Activated T-cell treated with anti-CD3 and anti-CD28 coated beads, Interleukin-2, amount 50 U/mL, for 24 hours (primary cell): ENCODE measurements at places on chromosomes 4 and X.

- no peak for DNase-seq
Observed at GRCh38 chrX:72003811-72004750, 93.4 kb downstream of the NHSL2 start.

DNA sequence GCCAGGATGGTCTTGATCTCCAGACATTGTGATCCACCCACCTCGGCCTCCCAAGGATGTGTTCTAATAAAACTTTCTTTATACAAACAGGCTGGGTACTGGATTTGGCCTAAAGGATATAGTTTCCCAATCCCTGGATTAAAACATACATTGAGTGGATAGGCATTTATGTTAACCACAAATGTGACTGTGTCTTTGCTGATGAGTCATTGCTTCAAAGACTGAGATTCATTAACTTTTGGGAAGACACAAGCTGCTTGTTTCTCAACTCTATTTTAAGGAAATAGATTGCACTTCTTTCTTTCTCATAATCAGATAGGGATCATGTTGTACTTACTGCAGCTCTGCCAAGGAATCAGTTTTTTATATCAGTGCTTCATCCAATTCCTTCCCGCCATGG is 131.3 kb upstream of the AGA start:
- no peak for DNase-seq

- DNase-seq, result no peak
Observed at GRCh38 chrX:8914681-8915080, 113.5 kb upstream of the FAM9A start.

DNA sequence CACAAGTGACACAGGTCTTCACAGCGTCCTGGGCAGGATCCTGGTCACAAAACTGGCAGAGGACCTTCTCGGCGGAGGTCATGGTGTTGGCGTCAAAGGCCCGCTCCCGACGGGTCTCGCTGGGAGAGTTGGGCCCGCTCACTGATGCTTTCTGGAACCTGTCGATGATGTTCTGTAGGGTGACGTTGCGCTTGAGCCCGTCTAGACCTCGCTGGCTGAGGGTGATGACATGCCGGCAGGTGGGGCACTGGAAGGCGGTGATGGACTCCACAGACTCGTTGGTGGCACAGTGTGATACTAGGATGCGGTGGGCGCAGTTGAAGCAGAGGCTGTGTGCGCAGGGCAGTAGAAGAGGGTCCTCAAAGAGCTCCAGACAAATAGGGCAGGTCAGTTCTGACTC is 53.2 kb downstream of the MID1 start:
- no peak for DNase-seq

- DNase-seq, result no peak
Observed at GRCh38 chr4:169583563-169583962, 28.8 kb downstream of the NEK1 start.

DNA sequence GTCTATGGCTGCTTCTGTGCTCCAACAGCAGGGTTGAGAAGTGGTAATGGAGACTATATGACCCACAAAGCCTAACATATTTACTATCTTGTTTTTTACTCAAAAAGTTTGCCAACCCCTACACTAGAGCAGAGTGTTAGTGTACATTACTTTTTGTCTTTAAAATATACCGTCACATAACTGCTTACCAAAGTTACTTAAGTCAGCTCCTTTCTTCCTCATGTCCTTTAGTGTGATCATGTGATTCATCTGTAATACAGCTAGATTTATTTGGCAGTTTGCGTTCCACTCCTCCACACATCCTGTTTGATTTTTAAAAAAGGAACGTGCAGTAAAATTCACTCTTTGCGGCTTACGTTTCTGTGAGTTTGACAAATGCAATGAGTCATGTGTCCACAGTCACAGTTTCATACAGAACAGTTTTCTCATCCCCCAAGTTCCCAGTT is 162.4 kb upstream of the GPRIN3 start:
- no peak for DNase-seq

DNA sequence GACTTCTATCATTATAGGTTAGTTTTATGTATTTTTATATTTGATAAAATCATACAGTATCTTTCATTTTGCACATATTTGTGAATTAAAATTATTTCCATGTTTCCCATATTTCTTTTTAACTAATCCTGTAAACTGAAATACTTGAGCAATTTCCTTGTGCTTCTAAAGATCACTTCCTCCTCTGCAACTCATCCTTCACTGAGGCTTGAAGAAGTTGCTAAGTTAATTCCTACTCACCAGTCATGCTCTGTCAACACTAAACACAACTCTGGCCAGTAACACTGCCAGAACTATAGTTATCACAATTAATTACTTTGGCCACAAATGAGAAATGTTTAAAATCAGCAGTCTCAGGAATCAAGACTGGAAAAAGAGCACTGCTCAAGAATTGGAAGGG is 6.7 kb downstream of the SPATA4 start:
- DNase-seq, result no peak

GRCh38 chrX:19911784-19912183 is 24.4 kb upstream of the SH3KBP1 start:
- DNase-seq, result no peak

DNA sequence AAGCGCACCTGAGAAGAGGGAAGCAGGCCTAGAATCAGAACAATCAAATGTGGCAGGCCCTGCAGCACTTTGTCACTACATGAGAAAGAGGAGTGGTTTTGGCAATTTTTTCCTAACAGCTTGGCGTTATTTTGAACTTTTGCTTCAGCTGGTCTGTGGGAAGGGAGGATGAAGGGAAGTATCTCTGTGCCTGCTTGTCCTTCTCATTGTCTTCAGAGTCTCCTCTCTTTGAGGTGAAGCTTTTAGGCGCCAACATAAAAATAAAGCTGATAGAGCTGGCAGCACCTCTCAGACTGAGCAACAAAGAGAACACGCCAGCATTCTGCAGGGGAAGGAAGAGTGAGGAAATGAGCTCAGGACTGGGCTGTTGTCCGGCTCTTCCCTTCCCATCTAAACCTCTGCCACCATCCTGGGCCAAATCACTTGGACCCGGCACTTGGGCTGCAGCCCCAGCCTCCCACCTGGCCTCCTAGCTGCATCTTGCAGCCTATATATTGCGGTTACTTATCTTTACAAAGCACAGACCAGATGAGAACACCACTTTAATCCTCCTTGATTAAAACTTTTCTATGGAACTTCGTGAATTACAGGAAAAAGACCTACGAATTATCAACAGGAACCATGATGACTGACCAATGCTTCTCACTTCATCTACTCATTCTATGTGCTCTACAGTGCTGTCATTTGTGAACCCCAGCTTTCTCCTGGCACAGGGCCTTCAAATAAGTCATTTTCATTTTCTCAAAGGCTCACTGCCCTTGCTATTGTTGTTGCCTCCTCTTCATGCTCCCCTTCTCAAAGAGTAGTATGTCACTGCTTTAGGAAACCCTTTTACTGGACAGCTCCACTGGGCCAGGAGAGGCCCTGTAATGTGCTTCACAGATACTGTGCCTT is 476.4 kb upstream of the HS3ST1 start:
- no peak for DNase-seq

- DNase-seq, result peak; percentile 84
Observed at GRCh38 chr4:1579001-1579900, 104.9 kb downstream of the FAM53A start.

DNA sequence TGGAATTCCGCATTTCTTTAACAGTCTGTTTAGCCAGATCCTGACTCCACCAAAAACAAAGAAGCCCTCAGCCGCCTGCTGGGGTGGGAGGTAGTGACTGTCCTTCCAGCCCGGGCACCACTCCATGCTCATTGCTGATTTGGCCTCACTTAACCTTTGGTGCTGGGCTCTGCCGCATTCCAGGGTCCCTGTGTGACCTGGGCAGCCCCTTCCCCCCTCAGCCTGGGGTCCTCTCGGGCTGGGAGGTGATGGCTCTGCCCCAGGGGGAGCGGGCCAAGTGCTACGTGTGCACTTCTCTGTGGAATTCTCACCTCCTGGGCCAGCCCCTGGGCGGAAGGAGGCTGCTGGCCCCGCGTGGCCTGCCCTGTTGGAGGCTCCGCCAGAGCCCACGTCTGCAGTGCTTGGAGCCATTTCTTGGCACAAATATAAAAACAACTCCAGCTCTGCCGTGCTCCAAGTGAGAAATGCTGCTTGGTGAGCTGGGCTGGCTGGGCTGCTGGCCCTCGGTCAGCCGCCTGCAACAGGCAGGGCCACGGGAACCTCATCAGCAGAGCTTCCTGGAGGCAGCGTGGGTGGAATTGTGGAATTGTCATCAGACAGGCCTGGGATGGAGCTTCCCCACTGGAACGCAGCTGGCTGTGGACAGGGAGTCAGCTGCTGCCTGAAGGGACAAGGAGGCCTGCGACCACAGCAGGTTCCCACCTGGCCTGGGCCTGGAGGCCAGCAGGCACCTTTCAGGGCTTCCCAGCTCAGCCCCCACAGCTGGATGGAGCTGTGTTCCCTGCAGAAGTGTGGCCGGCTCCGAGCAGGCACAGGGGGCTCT is 66.0 kb downstream of the TRMT44 start:
- no peak for DNase-seq

- no peak for DNase-seq
Observed at GRCh38 chrX:131279197-131279596, 9.9 kb downstream of the IGSF1 start.

DNA sequence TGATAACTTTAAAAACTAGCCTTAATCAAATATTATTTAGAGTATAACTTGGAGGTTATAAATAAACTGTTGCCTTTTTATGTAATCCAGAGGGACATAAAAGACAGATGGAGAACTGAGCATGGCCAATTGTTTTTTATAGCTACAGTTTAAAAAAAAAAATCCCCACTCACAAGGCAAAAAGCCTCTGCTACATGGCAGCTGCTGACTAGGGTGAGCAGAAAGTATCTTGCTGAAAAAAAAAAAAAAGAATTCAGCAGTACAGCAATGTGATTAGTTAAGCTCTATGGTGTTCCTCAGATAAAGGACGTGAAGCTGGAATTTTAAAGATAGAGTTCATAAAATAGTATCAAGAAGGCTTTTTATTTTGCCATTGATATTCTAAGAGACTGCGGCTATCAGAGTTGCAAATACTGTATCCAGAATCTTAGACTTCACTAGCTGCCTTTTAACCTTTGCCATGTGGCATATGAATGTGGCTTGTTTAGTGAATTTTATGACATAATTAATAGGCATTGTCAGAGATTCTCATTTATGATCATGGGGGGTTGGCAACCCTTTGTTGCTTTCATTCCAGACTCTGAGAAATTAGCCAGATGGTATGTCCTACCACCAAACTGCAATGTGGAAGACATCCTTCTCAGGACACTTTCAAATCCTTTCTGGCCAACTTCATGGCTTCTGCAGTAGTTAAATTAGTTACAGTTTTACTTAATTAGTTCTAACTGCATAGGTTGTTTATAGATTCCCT is 498.0 kb downstream of the STPG2 start:
- DNase-seq, result no peak

GRCh38 chr4:173362666-173363065 is 8.1 kb upstream of the SAP30 start:
- no peak for DNase-seq

DNA sequence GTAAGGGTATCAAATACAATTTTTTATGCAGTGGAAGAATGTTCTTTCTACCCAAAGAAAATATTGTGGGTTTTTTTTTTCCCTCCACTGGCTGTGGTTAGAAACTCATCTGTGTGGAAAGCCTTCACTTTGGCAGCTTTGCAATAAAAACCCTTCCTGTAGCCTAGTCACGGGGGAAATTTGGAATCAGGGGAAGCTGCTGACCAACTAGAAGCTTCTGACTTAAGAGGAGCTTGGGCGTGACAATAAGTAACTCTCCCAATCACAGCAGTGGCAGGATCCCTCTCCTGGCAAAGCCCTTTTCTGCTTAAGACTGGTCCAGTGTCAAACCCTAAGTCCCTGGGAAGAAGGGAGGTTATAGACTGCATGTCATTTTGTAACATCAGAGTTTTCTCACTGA is 87.9 kb downstream of the LRRC66 start:
- no peak for DNase-seq

DNA sequence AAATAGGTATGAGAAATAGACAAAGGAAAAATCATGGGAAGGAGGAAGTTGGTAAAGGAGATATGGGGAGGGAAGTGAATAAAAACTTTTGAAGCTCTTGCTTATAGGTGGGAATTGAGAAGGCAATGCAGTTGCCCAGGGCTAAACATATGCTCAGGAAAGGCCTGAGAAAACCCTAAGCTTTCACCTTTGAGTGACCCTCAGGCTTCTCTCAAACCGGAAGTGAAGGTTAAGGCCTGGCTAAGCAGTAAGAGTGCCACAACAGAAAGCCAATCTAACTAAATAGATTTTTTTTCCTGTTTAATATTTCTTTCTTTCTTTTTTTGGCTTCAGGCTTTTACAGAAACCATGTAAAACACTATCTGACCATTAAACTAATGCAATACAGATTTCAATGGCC is 69.5 kb upstream of the GABRA3 start:
- no peak for DNase-seq

GRCh38 chr4:174358829-174359228 is 75.1 kb downstream of the CEP44 start:
- no peak for DNase-seq

- DNase-seq, result no peak
Observed at GRCh38 chrX:50372966-50373365, 97.7 kb downstream of the DGKK start.

GRCh38 chr4:145882604-145883003 is 56.0 kb downstream of the ZNF827 start:
- no peak for DNase-seq

GRCh38 chrX:146754268-146754667 is 55.3 kb upstream of the CXorf51B start:
- no peak for DNase-seq

DNA sequence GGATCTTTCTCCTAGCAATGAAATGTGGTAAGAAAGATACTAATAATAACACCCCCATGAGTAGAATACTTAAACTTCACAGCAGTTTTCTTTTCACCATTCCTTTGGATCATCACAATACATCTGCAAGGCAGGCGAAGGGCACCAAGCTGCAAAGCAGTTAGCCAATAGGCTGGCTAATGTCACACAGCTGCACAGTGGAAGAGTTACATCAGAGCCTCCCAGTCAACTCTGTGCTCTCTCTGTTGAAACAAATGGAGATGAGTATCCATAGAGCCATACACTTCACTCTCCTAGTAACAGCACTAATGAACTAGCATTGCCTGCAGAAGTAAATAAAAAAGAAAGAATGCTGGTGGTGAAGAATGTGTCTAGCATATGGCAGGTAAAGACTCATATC is 139.0 kb downstream of the ATG4A start:
- no peak for DNase-seq

GRCh38 chr4:88382621-88383020 is 4.0 kb downstream of the HERC6 start:
- peak; percentile 54 for DNase-seq

- no peak for DNase-seq
Observed at GRCh38 chrX:19721726-19722370, 165.6 kb downstream of the SH3KBP1 start.

DNA sequence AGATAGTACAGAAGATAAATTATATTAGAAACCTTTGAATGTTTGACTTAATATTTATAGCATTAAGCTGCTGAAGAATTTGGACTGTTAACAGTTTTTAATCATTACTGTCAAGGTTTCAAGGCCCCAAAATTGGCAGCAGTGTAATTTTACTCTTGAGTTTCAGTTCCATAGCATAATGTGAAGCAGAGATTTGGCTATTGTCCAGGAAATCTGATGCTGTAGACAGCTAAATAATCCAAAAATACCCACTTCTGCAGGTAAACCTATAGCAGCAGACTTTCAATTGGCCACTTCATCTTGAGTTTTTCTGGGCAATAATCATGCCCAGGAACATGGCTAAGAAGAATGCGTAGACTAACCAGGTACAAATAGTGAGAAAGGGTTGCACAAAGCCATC is 85.0 kb downstream of the RCHY1 start:
- DNase-seq, result no peak

GRCh38 chrX:118251271-118251670 is 94.6 kb upstream of the WDR44 start:
- no peak for DNase-seq

- DNase-seq, result no peak
Observed at GRCh38 chr4:11512871-11513270, 84.2 kb upstream of the HS3ST1 start.
